ENCODE measurements at places on chromosomes 16 and 17.

GRCh38 chr17:8119581-8120519 lies 1.5 kb upstream of the ALOXE3 start:
- DNase-seq = peak; percentile 59

DNA sequence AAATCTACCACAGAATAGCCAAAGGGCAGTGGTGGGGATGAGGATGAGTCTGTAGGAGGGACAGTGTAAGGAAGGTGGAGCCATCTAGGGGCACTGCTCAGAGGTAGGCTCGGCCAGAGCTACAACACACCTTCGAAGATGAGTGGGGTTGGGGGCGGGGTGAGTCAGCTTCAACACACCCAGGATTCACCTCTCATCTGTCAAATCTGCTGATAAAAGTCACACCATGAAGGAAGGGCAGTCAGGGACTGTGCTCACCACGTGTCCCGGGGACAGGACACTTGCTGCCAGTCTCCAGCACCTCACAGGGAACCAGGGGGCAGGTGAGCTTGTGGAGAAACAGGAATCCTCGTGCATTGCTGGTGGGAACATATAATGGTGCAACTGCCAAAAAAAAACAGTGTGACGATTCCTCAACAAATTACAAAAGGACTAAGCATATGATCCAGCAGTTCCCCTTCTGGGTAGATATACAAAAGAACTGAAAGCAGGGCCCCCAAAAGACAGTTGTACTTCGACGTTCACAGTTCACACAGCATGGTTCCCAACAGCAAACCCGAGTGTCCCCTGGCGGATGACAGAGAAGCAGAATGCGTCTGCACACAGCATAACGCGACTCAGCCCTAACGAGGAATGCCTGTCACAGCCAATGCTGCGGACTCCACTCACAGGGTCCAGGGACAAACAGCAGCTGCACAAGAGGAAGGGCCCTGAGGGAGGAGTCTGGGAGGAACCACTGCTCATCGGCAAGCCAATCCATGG lies 133.1 kb downstream of the ANKRD11 start:
- DNase-seq = no peak

GRCh38 chr17:68854452-68854851 lies 100.7 kb downstream of the ABCA8 start:
- DNase-seq = no peak

DNA sequence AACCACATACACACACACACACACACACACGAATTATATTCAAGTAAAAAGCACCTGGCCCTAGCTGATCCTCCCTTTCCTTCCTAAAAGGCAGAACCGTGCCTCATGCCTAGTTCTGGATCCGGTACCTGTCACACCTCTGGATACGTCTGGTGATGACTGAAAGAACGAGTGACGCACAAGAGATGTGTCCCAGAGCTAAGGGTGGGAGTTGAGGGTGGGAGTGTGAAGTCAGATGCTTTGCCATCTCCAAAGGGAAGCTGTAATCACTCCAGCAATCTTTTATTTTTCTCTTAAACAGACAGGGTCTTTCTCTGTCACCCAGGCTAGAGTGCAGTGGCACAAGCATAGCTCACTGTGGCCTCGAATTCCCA lies 26.5 kb upstream of the GSG1L start:
- no peak for DNase-seq

GRCh38 chr17:80936218-80936617 lies 55.4 kb upstream of the CHMP6 start:
- DNase-seq = no peak

DNA sequence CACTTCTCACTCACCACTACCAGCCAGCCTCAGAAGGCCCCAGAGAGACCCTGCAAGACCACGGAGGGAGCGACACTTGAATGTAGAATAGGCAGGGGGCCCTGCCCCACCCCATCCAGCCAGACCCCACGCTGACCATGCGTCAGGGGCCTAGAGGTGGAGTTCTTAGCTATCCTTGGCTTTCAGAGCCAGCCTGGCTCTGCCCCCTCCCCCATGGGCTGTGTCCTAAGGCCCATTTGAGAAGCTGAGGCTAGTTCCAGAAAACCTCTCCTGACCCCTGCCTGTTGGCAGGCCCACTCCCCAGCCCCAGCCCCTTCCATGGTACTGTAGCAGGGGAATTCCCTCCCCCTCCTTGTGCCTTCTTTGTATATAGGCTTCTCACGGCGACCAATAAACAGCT lies 5.1 kb upstream of the PDK2 start:
- DNase-seq = no peak

DNA sequence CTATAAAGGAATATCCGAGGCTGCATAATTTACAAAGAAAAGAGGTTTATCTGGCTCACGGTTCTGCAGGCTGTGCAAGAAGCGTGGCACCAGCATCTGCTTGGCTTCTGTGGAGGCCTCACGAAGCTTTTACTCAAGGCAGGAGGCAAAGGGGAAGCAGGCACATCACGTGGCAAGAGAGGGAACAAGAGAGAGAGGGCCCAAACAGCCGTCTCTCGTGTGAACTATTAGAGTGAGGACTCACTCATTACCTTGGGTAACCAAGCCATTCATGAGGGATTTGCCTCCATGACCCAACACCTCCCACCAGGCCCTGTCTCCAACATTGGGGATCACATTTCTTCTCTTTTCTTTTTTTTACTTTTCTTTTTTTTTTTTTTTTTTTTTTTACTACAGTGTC lies 7.5 kb upstream of the ALKBH5 start:
- DNase-seq = no peak

Measured in T-helper 9 cell (primary cell).